Caki2 (cell line): ENCODE measurements at places on chromosomes 13 and 19. TPM values are rescaled to one million over a fixed set of nuclear protein-coding genes. Genes with fewer than 3 reads are reported as not detected.
A peak's percentile ranks its signal among the peaks of the same experiment; 100 is the strongest.

Gene CRX
- total RNA-seq: not detected in 2 replicates

Gene CEACAM7
- not detected in 2 replicates for total RNA-seq

Gene FPR3
- not detected in 2 replicates for total RNA-seq

Gene ZNF560
- not detected in 2 replicates for total RNA-seq

Gene FREM2
- 0.03 and 0.14 TPM in 2 replicates for total RNA-seq

Gene TEKTIP1
- total RNA-seq: not detected in 2 replicates

- DNase-seq: no peak
These were observed 15.9 kb downstream of the ARHGEF7 start for GRCh38 chr13:111131048-111131447.

GRCh38 chr13:51827254-51827653 is 17.7 kb downstream of the TMEM272 start:
- no peak for DNase-seq

- DNase-seq: peak; percentile 6
These were observed 1135.0 kb downstream of the SLITRK1 start for GRCh38 chr13:82747291-82747690.

DNA sequence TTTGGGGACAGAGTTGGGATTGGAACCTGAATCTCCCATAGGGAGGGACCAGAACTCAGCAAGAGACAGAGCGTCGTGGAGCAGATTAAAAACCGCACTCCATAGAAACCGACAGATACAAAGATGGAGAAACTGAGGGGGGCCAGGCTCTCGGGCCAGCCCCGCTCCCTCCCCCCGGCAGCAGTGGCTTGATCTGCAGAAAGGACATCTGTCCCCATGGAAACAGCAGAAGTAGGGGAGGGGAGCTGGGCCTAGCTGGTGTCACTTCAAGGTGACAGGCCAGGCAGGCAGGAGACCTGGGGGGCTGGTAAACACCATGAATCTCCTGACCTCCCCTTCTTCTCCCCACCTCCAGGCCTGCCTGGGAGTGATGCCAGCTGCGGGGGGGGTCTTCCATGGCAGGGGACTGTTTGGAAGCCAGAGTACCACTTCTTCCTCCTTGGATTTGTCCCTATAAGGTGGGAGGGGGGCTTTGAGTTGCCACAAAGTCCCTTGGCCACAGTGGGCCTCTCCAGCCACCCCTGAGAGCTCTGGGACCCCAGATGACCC is 10.9 kb downstream of the TMIGD2 start:
- DNase-seq: no peak

DNA sequence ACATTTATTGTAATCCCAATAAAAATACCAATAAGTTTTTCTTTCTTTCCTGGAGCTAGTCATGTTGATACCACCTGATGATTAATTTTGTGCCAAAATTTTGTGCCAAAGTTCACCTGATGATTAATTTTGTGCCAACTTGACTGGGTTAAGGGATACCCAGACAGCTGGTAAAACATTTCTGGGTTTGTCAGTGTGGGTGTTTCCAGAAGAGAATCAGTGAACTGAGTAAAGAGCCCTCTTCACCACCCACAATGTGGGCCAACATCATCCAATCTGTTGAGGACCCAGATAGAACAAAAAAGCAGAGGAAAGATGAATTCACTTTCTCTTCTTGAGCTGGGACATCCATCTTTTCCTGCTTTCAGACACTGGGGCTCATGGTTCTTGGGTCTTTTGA is 292.9 kb downstream of the LMO7 start:
- no peak for DNase-seq

DNA sequence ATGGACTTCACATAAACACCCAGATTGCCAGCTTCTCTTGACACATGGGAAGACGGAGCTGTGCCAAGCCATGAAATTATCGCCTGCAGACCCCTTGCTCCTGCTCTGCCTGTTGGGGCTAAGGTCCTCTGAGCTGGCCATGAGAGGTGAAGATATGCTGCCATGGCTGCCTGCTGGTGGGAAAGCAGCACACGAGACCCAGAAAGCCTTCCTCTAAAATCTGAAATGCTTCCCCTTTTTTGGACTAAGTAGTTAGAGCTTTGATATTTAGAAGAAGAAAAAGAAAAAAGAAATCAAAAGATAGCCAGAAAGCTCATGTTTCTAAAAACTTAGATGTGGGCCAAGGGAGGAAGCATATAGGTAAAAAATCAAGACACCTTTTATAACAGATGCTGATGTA is 11.2 kb downstream of the WDFY2 start:
- no peak for DNase-seq

DNA sequence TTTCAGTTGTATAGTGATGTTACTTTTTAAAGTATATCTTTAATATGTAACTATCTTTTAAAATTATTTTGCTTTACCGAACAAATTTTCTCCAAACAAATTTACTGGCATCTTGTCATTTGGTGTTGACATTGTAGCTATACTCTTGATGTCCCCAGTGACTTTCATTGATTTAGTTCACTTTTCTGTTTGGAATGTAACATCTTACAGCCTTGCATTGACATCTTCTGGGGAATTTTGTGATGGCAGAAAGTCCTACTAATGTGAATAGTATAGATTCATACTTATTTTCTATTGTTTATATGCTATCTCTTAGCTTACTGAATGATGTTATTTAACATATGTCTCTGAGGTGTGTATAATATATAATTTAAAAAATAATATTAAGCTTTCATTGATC is 800.9 kb upstream of the ATXN8OS start:
- no peak for DNase-seq

DNA sequence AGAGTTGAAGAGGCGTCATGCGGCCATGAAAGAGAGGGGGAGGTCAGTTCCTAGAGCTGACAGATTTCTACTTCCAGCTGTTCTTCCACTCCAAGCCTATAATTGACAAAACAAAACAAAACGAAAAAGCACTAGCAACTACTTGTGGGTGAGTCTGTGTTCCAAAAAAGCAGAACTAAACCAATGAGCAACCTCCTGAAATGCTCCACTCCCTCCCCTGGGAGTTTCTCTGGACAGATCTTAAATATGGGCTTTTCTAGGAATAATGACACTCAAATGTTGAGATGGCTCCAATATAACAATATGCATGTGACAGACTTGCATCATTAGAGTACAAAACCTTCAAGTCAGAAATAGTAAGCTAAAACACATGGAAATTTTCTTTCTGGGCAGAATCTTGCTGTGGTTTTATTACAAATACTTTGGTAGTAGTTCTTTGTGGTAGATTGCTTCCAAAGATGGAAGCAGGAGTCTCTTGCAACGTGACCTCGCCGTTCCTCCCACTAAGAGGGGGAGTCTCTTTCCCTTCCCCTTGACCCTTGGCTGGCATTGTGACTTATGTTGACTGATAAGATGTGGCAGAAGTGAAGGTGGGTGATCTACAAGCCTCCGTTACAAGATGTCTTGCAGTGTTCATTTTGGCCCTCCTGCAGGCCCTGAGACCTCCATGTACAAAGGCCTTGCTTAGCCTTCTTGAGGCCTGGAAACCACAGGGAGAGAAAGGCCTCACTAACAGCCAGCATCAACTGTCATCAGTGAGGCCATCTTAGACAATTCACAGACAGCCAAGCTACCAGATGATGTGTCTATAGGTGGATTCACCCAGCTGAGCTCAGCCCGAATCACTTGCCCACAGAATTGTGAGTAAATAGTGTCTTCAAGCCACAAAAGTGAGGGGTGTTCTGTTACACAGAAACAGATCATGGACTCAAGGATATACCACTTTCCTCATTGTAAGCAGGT is 173.1 kb upstream of the RFC3 start:
- no peak for DNase-seq

DNA sequence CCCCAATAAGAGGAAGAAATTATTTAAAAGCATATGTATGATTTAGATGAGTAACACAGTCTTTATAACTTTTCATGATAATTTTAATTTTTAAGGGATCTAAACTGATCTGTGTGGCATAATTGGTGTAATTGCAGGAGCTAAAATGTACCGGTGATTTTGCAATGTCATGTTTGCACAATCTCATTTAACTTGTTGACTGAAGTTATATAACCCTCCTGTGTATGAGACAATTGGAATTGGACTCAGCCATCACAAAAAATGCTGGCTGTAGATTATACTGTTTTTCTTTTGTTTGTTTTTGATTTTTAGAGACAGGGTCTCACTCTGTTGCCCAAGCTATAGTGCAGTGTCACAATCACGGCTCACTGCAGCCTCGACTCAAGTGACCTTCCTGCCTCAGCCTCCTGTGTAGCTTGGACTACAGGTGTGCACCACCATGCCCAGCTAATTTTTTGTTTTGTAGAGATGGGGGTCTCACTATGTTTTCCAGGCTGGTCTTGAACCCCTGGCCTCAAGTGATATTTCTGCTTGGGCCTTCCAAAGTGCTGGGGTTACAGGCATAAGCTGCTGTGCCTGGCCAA is 26.1 kb downstream of the FGF9 start:
- DNase-seq: no peak

- DNase-seq: no peak
These were observed 1.1 kb downstream of the ARL11 start for GRCh38 chr13:49629196-49629938.

DNA sequence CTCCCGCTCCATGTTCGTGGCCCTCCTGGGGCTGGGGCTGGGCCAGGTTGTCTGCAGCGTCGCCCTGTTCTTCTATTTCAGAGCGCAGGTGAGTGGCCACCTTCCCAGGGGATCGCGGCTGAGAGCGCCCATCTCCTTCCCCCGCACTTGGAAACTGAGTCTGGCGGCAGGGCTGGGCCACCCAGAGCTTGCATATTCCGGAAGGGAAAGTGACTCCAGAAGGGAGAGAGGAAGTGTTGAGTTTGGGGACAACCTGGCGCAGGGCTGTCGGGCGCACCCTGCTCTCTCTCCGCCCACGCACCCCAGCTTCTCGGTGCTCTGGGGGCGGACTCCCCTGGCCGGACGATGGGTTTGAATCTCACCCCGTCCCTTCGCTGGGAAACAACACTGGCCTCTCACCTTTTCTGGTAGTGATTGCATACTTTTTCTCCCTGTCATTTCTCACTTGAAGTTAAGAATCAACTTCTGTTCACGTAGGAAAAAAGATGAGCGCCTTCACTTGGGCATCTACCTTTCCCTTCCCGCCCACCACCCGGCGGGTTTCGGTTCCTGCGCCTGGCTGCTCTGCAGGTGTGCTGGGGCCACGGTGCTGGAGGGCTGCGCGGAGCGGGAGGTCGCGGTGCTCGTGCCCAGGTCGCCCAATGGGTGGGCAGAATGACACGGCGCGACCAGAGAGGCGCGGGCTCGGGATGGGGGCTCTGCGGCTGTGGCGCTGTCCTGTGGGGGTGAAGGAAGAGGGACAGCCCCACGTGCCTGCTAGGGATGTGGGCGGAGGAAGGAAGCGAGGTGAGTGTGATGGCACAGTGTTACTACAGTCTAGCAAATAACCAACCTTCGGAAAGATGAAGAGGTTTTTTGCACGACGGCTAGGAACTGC is 721 bp downstream of the TNFSF11 start:
- DNase-seq: no peak

- DNase-seq: no peak
These were observed 14.4 kb downstream of the EVI5L start for GRCh38 chr19:7844405-7844804.

GRCh38 chr13:87533776-87534175 is 137.4 kb upstream of the SLITRK5 start:
- no peak for DNase-seq

GRCh38 chr13:65856431-65856830 is 1373.7 kb downstream of the PCDH9 start:
- DNase-seq: no peak

DNA sequence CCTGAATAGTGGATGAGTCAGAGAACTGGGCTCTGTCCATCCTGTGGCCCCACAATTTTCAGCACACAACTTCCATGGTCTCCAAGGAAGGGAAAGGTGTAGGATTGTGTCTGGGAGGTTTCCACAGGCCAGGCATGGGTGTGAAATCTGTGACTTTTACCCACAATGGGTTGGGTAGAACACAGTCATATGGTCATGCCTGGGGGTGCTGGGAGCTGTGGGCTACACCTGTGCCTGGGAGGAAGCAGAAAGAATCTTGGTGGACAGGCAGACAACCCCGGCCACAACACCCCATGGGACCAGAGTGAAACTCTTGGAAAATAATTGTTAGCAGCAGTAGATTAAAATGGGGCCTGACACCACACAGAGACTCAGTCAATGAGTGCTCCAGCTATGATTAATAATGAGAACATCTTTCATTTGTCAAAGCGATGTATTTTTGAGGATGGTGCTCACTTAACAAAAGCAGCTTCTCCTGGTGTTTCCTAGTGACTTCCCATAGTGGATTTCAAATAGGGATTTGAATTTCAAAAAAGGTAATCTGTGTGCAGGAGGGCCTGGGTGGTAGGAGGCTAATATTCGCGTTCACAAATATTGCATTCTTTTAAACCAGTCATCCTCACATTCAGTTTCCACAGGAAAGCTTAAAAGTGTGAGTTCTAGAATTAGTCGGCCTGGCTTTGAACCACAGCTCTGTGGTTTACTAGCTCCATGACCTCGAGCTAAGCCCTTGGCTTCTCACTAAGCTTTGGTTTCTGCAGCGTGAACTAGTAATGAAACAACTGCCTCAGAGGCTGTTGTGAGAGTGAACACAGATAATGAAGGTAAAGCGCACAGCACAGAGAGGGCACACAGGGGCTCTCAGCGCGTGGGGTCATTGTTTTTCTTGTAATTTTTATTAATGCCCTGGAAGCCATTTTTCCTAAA is 89.3 kb upstream of the UQCRFS1 start:
- DNase-seq: no peak

DNA sequence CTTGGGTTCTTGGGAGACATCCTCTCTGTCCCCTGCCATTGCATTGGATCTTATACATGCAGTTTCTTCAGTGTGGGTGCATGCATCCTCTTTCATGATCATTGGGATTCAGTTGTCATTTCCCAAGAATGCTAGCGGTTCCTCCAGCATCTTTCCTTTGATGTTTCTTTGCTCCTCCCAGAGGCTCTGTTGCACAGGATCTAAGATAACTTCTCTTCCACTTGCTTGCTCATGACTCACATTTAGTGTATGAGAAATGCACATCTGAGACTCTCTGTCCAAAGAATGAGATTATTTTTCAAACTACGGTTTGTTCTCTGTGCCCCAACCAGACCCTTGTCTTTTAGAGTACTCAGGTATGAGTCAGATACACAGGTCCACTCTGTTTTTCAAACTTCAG is 197.1 kb downstream of the NDFIP2 start:
- no peak for DNase-seq

GRCh38 chr13:38462605-38463004 is 113.0 kb downstream of the UFM1 start:
- DNase-seq: no peak

DNA sequence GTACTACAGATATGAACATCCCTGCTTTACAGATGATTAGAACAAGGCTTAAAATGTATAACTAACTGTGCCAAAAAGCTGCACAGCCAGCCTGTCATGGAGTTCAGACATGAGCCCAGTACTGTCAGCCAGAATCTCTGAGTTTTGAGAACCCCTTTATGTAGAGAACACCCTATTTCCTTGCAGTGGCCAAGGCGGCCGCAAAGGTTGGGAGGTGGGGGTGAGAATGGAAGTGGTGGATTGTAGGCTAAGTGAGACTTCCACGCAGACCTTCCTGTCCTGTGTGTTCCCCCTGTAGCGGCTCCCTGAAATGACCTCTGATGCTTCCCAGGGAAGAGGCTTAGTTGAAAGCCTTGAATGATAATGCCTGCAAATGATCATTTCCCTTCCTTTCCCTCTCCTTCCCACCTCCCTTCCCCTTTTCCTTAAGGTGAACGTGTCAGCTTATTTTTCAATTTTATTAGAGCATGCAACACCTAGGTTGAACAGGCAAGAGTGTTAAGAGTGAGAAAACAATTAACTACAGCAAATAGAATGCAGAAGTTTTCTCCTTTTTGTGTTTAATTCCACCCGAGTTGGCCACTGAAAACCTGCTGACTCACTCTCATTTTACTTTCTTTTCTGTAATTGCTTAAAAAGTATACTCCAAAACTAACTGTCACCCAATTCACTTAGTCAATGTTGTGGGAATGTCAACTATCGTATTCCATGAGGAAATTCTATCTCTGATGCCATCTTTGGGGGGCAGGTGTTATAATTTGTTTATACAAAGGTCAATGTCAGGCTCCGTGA is 167.0 kb upstream of the EDNRB start:
- DNase-seq: no peak
